ENCODE measurements at places on chromosomes 5 and 9.

- peak; percentile 44 for DNase-seq
These were observed 57.1 kb downstream of the DOCK2 start for GRCh38 chr5:169694091-169694625.

DNA sequence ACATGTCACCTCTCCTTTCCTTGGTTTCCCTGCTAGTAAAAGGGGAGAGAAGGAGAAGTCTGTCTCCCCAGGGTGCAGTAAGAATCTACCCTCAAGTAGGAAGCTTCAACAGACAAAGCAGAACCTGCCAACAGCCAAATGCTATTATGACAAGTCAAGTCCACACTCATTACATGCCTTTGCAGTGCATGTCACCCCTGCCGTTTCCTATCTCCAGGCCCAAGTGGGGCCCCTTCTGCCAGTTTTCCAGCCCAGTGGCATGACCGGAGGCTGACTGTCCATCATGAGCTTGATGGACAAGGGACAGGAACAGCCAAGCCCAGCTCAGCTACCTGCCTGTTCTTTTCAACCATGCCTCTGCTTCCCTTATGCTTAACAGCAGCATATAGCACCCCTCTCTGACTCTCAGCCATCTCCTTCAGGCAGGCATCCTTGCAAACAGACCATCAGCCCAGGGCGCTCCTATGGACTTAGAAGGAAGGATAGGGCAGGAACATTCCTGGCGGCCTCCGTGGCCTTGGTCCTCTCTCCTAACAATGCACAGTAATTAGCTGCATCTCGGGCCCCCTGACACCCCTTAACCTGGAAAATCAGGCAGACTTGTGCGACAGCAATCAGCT, 107.2 kb upstream of the RAD23B start:
- no peak for DNase-seq

DNA sequence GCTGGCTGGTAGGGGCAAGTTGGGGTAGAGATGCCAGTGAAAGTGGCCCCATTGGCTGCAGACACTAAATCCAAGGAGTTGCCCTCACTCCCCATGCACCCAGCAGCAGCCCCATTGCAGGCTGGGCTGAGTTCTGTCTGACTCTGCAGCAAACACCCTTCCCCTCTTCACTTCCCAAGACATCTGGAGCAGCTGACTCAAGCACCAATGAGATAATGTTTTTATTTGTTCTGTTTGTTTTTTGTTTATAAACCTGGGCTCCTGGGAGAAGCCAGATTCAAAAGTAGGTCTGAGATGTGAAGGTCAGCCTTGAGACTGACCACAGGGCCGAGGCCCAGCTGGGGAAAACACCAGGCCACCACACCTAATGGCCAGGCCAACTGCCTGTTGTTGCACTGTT, 545.9 kb upstream of the KLF4 start:
- DNase-seq: no peak

- no peak for DNase-seq
These were observed 233.4 kb downstream of the RAB3C start for GRCh38 chr5:58816181-58816731.

GRCh38 chr5:67795781-67796477, 419.6 kb upstream of the PIK3R1 start:
- no peak for DNase-seq

DNA sequence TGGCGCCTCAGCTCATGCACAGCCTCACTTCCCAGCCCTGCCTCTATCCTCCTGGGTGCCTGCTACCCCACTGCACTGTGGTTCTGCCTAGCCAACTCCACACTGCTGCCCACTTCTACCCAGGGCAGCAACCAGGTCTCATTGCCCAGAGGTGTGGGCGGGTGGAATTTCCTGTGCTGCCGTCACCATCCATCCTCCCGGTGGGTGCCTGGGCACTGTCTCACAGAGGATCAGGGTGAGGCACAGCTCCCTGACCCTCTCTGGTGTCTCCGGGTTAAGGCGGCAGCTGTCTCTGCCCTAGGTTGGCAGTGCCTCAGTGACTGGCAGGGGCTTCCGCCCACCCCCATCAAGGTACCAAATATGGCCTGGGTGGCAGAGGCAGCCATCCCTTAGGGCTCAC, 4.3 kb upstream of the MTMR12 start:
- DNase-seq: no peak

DNA sequence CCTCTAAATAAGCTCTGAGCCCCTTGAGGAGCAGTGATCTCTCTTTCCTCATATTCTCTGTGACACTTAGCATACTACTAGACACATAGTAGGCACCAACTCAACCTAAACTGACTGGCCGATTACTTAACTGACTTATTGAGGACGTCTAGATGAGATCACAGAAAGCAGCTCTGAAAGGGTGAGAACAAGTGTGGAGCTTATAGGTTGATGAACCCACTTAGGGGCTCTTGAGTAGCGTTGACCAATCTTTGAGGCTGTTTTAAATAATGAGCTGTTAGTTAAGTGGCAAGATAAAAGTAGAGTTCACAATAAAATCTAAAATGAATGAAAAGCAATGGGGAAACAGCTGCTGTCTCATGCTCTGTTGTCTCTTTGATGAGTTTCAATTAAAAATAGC, 124.7 kb upstream of the TNPO1 start:
- DNase-seq: no peak

- DNase-seq: no peak
These were observed 585.3 kb upstream of the GRAMD2B start for GRCh38 chr5:125837866-125838265.

DNA sequence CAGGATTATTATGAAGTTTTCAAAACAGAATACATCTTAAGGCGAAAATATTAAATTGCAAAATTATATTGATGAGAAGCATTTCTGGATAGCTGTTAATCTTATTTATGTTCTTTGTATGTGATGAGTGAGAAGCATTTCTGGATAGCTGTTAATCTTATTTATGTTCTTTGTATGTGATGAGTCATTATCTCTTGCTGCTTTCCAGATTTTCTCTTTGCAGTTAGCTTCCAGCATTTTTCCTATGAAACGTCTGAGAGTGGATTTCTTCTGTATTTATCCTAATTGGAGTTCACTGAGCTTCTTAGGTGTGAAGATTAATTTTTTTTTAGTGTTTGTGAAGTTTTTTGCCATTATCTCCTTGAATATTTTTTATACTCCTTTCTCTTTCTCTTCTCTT, 8.2 kb downstream of the TMEM232 start:
- no peak for DNase-seq

- peak; percentile 31 for DNase-seq
These were observed 84.4 kb downstream of the CNTLN start for GRCh38 chr9:17219261-17219660.

DNA sequence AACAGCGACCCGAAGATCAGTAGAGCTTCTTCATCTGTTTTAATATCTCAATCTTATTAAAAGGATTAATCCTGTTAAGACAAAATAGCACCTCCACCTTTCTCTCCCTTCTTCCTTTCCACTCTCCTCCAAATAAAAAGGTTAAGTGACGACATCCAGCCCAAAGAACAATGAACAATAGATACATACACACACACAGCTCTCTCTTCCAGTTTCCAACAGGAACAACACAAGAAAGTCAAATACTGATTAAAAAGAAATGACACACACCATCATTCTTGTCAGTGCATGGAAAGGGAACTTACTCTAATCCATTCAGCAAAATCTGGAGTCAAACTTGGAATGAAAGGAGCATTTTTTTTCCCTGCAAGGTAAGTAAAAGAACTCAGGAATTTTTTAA, 2.8 kb downstream of the ARL15 start:
- DNase-seq: no peak

GRCh38 chr5:154603953-154604679, 126.1 kb upstream of the HAND1 start:
- peak; percentile 18 for DNase-seq

GRCh38 chr5:1657161-1657741, 133.5 kb upstream of the LPCAT1 start:
- DNase-seq: no peak

- no peak for DNase-seq
These were observed 236.5 kb upstream of the IL12B start for GRCh38 chr5:159566832-159567231.

- DNase-seq: peak; percentile 2
These were observed 762.1 kb upstream of the TYRP1 start for GRCh38 chr9:11931109-11931508.

GRCh38 chr9:89743216-89743572, 138.4 kb downstream of the GADD45G start:
- no peak for DNase-seq

- DNase-seq: no peak
These were observed 10.0 kb upstream of the BOD1 start for GRCh38 chr5:173626505-173626820.

- DNase-seq: peak; percentile 97
These were observed 140.9 kb downstream of the NR3C1 start for GRCh38 chr5:143262393-143263174.

DNA sequence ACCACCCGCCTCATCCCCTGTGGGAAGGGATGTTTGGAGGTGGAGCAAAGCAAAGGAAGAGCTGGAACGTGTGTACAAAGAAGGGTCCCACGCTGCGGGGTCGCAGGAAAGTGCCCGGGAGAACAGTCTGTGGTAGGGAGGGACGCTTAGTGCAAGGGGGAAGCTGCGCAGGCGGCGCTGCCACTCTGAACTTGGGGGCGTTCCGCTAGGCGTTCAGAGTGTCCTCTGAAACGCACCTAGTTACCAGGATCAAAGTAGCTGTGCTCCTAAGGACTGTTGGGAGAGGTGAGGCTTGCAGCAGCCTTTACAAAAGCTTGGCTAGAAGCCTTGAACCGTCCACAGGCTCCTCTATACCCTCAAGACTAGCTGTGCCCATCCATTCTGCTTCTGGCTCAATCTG, 29.3 kb upstream of the PDE8B start:
- no peak for DNase-seq

GRCh38 chr5:32504989-32505596, 60.6 kb upstream of the ZFR start:
- DNase-seq: peak; percentile 91

GRCh38 chr5:93588352-93589151, 5.5 kb downstream of the NR2F1 start:
- peak; percentile 55 for DNase-seq

GRCh38 chr5:87190687-87191086, 77.0 kb upstream of the RASA1 start:
- DNase-seq: no peak

- peak; percentile 25 for DNase-seq
These were observed 24.1 kb downstream of the FYB1 start for GRCh38 chr5:39195198-39195826.

GRCh38 chr5:68287631-68287975, 72.0 kb downstream of the PIK3R1 start:
- DNase-seq: no peak

GRCh38 chr9:129610473-129611306, 10.2 kb downstream of the C9orf50 start:
- peak; percentile 68 for DNase-seq

- peak; percentile 97 for DNase-seq
These were observed 7.6 kb downstream of the IFNB1 start for GRCh38 chr9:21070171-21070571.

- no peak for DNase-seq
These were observed 397.3 kb upstream of the KLF4 start for GRCh38 chr9:107886826-107887225.

- no peak for DNase-seq
These were observed 42.9 kb downstream of the ADGRV1 start for GRCh38 chr5:90601468-90601867.

DNA sequence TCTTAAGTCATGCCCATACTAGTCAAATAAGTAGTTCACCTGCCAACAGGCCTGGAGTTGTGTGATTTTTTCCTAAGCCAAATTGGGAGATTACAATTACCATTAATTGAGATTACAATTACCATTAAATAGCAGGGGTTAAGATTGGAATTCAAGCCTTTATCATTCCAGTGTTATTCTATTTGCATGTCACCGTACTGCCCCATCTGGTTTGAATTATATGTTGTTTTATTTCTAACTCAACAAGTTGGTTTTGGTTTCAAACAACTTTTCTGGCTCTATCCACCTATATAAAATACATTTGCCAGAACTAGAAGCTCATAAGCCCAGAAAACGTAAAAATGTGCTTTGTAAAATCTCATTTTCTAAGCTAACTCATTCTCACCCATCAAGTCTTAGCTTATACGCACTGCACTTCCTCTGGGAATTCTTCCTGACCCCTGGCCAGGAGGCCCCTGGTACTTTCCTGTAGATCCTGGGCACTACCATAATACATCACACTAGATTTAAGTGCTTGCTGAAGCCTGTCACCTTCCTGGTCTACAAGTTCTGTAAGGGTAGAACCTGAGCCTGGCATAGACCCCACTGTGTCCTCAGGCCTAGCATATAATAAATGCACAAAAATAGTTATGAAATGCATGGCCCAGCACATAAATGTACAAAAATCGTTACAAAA, 242.0 kb upstream of the TRPM3 start:
- DNase-seq: no peak

GRCh38 chr9:520302-520701, 305.6 kb downstream of the DOCK8 start:
- no peak for DNase-seq

GRCh38 chr9:115715666-115716065, 437.9 kb upstream of the PAPPA start:
- no peak for DNase-seq

GRCh38 chr9:109843641-109844040, 63.6 kb downstream of the PALM2AKAP2 start:
- DNase-seq: no peak

DNA sequence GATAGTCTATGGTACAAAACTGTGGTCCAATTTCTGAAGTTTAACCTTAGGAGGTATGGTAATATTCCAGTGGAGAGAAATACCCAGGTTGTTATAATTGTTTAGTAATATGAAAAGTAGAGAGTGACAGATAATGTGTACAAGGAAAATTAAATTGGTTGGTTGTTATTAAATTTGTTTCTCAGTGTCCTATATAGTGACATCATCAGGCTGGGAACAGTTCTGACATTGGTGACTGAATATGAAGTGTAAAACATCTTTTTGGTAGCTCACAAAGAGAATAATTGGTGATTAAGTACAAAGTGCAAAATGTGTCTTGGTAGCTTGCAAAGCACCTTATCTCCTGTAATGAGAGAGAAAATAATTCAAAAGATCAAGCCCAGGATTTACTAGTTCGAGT, 1806.1 kb upstream of the CDH6 start:
- DNase-seq: no peak

- DNase-seq: peak; percentile 73
These were observed 371 bp upstream of the PITX1 start for GRCh38 chr5:135034236-135034962.

- DNase-seq: no peak
These were observed 11.2 kb upstream of the CXXC5 start for GRCh38 chr5:139636975-139637408.

DNA sequence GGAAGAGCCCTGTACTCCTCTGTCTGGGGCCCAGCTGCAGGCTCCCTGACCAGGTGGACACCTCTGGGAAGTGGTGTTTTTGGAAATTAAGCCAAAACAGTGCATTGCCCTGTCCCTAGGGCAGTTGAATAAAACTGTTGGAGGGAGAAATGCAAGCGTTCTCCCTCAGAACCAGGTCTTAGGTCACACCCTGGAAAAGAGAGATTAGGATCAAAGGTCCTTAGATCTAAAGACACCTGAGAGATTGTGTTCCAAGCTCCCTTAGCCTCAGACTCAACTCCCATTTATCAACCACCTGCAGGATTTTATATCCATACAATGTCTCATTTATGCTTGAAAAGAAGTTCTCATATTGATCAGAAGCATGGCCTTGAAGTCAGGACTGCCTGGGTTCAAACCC, 64.8 kb downstream of the PAPPA start:
- no peak for DNase-seq

Data from iris pigment epithelial cell (primary cell).